ENCODE measurements at places on chromosomes 12 and 14.

DNA sequence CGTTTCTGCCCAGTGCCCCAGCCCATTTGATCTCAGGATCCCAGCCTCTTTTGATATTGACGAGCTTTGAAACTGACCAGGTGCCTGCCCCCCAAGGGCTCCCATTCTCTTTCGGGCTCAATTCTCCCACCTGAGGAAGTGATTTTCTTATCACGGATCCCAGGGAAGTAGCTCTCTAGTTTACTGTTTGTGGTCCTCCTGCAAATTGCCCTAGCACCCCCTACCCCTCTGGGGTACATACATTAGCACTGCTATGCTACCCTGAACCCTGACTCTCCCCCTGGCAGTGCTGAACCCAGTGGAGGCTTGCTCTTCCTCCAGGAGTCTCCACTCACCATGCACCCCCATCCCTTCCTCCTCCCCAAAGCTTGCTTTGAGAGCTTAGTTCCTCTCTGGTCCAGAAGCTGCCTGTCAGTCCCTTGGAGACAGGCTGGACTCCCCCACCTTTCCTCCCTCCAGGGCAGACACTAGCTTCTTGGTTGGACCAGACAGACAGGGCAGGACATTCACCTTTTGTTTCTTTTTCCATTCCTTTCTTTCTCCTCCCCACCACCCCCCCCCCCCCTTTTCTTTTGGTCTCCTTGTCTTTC is 4.4 kb upstream of the TBX3 start:
- DNase-seq: no peak

DNA sequence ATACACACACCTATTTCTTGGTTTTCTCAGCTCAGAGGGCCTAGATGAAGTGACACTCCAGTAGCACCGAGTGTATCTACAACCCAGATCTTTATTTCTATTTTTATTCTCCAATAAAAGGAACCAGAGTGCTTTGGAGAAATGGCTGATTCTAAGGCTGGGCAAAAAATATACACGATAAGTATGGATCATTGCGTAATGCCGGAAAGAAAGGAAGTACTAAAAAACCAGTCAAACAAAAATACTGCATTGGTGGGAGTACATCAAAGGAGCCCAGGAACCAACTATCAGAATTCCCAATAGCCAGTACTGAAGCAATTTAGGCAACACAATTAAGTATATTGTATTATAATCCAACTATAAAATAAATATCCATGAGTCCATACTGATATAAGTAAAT is 400.9 kb upstream of the CCDC196 start:
- DNase-seq: no peak

GRCh38 chr12:95083938-95084337 is 10.5 kb upstream of the NR2C1 start:
- no peak for DNase-seq

DNA sequence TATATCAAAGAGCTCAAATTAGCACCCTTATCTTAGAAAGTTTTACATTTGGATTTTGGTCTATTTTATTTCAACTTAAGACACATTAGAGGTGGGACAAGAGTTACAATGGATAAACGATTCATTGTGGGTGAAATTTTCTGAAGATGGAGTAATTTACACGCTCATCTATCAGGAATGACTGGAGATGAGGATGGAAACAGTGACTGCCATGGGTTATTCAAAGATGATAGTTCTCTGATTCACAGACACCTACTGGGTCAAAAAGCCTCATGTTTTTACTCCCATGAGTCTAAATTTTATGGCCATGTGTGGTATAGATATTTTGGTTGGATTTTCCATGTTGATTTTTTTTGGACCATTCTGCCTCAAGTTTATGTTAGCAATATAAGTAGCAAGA is 22.1 kb downstream of the SAMD4A start:
- DNase-seq: no peak

DNA sequence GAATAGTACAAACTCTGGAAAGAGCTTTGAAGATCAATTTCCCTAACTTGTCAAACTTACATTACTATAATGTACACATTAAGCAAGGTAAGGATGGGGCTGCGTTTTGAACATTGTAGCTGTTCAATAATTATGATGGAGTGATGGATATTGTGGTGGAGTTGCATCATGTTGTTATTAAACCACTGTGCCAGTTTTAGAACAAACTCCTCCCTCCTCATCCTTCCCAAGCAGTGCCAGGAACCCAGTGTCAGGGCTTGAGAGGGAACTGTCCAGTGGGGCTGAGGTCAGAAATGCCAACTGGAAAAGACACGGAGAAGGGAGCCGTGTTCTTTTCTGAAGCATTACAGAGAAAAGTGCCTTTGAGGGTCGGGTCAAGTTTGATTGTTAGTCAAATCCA is 31.9 kb upstream of the PAPOLA start:
- no peak for DNase-seq

DNA sequence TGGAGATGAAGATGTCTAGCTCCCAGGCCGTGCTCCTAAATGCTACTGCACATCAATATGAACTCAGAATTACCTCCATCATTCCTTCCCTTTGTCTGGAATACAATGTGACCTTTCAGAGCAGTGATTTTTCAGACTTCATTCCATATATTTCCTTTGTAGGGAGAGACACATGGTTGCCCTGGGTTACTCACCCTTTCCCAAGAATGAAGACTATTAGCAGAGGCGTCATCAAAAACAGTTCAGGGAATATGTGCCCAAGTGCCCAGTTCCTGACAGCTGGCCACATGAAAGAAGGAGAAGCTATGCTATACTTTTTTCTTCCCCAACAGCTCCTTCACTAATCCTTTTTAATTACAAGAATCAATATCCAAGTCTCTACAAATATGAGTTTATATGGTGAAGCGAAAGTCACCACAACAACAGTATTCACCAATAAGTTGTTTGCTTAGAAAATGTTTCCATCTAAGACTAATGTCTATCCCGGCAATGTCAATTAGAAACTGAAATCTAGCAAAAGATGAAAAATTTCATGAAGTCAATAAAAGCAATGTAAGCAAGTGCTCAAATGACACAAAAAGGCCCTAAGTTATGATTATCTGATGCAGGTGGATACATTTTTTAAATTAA is 17.8 kb downstream of the NELL2 start:
- DNase-seq: no peak

DNA sequence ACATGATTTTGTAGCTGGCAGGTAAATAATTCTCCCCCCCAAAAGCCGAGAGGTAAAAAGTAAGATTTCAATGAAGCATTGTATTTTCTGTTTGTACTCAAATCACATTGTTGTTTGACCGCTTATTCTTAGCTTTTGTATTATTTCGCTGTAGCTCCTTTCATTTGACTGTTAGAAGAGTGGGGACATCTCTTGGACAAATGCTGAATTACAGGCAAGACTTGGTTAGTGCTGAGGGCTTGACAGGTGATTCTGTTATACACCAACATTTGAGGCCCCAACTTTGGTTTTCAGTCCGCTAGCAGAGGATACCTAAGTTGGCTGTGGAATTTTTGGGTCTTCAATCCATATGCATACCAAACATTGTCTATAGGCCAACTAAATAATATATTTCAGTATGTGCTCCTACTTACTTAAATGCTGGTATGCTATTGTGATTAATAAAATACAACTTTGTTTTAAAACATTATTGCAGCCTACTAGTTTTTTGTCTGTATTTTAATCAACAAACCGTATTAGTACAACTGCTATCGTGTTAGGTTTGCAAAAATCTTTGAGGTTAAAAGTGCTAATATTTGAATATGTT is 102.2 kb downstream of the ERC1 start:
- DNase-seq: no peak

DNA sequence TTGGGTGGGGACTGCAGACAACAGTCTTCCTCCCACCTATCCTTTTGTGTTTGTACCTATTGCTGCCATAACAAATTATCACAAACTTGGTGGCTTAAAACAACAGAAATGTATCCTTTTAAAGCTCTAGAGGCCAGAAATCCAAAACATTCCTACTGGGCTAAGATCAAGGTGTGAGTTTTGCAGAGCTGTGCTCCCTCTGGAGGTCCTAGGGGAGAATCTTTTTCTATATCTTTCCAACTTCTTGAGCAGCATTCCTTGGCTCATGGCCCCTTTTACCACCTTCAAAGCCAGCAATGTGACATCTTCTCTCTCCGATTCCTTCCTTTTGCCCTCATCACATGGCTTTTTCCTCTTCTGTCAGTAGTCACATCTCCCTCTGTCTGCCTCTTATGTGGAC is 190.6 kb downstream of the TTC8 start:
- no peak for DNase-seq

Data from stimulated activated CD8-positive, alpha-beta memory T cell treated with anti-CD3 and anti-CD28 coated beads, Interleukin-7, amount 100 ng/mL, for 1 hour (primary cell).